Gastroesophageal sphincter (tissue), 4 donors: ENCODE measurements at places on chromosomes 3 and 15. TPM values are rescaled to one million over a fixed set of nuclear protein-coding genes. Genes with fewer than 3 reads are reported as not detected.
A peak's percentile ranks its signal among the peaks of the same experiment; 100 is the strongest.

DNA sequence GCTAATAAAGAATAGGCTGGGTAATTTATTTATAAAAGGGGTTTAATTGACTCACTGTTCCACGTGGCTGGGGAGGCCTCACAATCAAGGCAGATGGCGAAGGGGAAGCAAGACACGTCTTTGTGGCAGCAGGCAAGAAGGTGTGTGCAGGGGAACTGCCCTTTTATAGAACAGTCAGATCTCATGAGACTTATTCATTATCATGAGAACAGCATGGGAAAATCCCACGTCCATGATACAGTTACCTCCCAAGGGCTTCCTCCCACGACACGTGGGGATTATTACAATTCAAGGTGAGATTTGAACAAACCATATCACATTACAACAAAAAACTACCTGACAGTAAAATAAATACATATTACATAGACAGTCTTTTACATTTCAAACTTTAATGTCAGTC is 414.9 kb downstream of the NAALADL2 start:
- no peak for ATAC-seq

DNA sequence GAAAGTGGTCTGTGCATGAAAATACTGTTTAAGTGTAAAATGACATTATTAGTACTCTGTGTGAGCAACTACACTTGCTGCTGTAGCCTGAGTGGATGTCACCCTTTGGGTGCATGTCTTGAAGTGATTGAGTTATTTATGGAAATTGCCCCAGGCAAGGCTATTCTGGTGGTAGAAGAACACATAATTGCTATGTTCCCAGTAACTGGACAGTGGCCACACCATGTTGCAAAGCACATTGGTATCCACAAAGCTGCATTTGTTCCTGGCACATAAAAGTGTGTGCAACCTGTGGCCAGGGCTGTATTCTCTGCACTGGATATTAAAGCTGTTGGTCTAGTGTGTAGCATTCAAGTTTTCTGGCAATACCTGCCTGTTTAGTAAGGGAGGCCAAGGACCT is 23.8 kb downstream of the MTMR14 start:
- ATAC-seq, result no peak

DNA sequence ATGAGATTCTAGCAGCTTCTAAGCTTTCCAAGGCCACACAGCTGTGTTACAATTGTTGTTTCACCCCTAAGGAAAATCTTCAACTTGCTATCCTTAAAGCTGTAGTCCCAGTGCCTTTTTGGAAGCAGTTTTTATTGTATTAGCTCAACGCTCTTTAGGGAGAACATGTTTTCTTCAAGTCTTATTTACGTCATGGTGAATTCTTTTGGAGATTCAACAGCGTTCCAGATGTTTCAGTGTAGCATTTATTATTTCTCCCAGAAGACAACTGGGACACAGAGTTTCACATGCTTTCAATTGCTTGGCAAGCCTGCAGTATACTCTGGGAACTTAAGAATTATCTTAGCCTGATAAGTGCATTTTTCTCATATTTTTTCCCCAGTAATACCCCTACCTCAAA is 888.3 kb downstream of the PLOD2 start:
- peak; percentile 85 for ATAC-seq

DNA sequence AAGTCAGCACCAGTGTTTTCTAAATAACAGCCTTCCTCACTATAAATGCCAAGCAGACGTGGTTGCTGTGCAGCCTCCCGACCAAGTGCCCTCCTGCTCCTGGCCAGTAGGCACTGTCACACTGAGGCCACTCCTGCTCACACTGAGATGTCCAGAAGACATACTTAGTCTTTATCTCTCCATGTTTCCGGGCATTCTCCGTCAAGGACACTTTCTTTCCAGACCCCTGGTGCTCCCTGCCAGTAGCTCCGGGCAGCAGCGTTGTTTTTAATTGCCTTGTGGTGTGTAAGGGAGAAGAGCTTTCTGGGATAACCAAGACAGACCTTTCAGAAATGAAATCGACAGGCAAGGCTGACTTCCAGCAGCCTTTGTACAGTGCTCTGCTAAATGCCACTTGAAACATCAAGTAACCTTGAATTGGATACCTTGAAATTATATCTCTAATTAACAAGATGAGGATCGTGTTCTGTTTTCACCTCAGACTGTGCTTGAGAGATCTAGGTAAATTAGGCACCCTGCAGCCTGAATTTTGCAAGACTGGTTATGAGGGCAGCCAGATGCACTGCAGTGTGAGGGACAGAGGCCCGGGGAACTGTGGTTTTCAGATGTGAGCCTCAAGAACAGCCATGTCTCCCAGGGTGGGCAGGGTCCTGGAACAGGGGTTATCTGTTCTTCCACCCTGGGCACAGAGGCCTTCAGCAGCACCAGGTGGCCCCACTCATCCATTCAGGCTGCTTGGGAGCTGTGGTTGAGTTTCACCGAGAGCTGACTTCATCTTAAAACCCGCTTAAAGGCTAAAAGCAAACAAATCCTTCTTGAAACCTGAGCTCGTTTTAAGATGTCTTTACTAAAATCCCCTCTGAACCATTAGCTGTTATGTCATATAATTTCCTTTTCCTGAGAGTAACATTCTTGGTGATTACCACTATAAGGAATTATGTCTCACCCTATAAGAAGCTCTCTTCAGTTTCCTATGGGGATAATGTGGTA is 105.5 kb upstream of the IL12A start:
- ATAC-seq, result no peak

DNA sequence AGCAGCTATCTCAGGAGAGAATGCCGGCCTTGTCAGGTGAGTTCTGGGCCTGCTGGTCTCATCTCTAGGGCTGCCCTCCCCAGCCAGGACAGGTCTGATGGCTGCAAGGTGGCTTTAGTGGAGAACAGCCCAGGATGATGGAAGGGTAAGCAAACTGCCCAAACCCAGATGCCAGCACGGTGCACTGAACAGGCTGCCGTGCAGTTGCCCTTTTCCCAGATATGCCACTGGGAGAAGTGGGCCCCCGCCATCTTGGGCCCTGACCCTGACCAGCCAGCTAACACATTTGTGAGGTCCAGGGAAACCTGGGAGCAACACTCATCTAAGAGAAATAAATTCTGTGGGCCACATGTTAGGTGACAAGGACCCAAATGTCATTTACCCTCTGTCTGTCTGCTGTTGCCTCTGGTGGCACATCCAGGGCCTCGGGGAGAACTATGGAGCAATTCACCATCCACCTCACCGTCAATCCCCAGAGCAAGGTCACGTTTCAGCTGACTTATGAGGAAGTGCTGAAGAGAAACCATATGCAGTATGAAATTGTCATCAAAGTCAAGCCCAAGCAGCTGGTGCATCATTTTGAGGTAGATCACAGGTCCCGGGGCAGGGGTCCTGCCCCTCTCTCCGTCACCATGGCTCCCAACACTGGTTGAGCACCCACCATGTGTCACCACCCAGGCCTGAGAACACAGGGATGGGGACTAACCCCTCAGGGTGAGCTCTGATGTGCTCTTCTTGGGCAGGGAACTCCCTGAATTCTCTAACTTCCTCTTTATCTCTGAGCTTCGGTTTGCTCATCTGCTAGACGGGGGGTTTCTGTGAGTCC is 1.8 kb downstream of the ITIH1 start:
- ATAC-seq, result no peak

DNA sequence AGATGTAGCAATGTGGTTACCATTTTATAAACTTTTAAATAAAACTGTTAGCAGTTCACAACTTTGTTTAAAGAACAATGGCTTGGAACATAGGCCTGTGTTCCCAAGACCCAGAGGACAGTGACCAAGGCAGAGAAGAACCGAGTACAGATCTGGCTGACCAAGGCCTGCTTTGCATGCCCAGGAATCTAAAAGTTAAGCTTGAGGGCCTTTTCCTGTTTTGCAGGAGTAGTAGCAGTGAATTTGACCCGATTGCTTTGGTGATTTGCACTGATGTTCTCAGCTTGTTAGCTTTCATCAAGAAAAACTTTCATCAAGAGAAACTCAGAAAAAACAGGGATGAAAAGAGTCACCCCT is 9.9 kb downstream of the FILIP1L start:
- no peak for ATAC-seq

The SLC22A14 gene
- total RNA-seq, result not detected

The BNC1 gene
- total RNA-seq, result 0.27 TPM

The GLDN gene
- total RNA-seq, result 3.7 TPM

The SPTSSB gene
- not detected for total RNA-seq

The TIMP4 gene
- 16.5 TPM for total RNA-seq
